Effector memory CD4-positive, alpha-beta T cell (primary cell): ENCODE measurements at places on chromosomes 16 and 17.

DNA sequence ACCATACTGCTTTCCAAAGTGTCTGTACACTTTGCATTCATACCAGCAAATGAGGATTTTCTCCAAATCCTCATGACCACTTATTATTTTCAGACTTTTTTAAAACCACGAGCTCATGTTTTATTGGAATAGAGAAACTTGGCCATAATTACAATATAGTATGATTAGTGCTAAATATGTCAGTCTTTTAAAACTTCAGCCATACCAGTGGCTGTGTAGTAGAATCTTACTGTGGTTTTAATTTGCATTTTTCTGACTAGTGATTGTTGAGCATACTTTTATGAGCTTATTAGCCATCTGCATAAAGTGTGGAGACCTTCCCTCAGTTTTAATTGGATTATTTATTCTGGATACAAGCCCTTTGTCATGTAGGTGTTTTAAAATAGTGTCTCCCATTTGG is 57.8 kb downstream of the NLK start:
- H3K36me3 ChIP-seq: no peaks in the 10 kb centered on the region
- no peak overlapping the region for H3K4me3 ChIP-seq
- no peaks in the 10 kb centered on the region for H3K27me3 ChIP-seq
- H3K4me1 ChIP-seq: no peaks in the 10 kb centered on the region
- no peak overlapping the region for H3K27ac ChIP-seq

DNA sequence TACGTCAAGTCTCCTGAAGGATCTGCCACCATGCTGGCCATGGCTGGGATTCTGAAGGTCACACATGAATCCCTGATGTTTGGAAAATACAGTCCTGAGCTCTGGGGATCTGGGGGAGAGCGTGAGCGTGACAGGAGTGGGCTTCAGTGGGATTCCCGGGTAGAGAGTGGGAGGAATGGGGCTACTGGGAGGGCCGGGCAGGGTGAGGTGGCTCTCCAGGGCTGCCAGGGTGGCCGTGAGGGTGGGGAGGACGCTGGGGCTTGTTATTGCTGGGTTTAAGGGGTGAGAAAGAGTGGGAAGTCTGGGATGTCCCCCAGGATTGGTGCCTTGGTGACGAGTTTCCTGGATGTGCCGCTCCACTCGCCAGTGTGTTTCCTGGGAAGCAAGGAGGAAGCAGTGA is 31.3 kb downstream of the FOXL1 start:
- no peak overlapping the region for H3K4me3 ChIP-seq
- no peak for DNase-seq
- H3K27ac ChIP-seq: no peak overlapping the region
- no peaks in the 10 kb centered on the region for H3K36me3 ChIP-seq

DNA sequence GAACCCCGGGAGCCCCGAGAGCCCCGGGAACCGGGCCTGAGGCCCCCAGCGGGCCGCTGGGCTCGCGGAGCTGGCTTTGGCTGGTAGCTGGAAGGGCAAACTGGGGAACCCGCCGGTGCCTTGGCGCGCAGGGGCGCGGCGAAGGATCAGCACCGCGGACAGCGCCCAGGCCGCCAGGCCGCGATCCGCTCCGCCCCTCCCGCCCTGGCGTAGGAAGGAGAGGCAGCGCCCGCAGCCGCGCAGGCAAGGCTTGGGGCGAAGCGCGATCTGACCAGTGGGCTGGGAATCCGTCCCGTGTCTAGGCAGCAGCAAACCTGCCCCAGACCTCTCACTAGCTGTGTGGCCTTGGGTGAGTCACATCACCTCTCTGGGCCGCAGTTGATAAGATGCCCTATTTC is 331 bp upstream of the CCDC92B start:
- H3K4me1 ChIP-seq: peaks cover 5% of the 10 kb centered on the region
- H3K27me3 ChIP-seq: peaks cover 15% of the 10 kb centered on the region
- H3K27ac ChIP-seq: no peak overlapping the region
- DNase-seq: peak; percentile 53
- H3K36me3 ChIP-seq: no peaks in the 10 kb centered on the region
- no peak overlapping the region for H3K4me3 ChIP-seq

DNA sequence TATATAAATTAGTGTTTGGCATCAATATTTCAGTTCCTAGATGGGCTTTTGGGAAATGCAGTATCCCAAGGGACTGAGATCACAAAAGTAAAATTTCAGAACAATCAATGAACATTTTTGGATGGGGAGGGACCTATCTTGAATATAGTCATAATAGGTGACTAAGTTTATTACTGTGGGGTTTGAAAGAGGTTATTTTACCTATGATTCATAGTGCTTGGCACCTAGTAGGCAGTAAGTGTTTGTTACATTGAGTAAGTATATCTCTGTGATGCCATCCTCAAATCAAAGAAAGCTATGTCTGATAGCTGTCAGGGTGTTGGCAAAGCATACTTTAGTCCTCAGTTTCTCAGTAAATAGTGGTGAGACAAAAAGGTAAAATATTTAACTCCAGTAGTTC is 36.9 kb downstream of the ZNF207 start:
- H3K36me3 ChIP-seq: peaks cover 10% of the 10 kb centered on the region
- H3K27ac ChIP-seq: no peak overlapping the region
- H3K4me1 ChIP-seq: no peaks in the 10 kb centered on the region

DNA sequence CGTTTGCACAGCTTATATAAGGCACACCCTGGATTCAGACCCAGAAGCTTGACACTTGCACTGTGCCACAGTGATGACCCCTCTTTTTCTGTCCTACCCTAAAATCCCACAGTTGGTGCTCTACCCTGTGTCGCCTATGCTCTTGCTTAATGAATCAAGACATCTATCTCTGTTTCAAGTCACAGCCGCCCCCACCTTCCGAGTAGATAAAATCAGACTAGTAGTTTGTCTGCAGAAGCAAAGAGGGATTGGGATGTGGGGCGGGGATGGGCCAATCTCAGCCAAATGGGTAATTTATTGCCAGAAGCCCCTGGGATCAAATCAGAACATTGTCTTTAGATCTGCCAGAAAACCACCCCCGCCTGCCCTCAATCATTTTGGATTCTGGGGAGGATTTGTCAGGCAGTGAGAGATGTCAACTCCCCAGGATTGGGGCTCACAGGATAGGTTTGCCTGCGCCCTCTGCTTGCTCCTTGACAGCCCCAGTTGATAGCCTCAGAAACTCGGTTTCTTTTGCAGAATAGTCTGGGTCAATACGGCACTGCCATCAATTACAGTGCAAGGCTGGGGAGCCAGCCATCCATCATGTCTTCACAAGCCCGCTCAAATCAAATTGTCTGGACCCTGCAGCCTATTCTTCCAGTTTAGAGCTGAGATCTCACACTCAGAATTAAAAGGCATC is 520.8 kb downstream of the GRIN2A start:
- H3K27me3 ChIP-seq: no peaks in the 10 kb centered on the region
- no peak overlapping the region for H3K4me3 ChIP-seq
- H3K36me3 ChIP-seq: no peaks in the 10 kb centered on the region
- H3K4me1 ChIP-seq: no peaks in the 10 kb centered on the region

DNA sequence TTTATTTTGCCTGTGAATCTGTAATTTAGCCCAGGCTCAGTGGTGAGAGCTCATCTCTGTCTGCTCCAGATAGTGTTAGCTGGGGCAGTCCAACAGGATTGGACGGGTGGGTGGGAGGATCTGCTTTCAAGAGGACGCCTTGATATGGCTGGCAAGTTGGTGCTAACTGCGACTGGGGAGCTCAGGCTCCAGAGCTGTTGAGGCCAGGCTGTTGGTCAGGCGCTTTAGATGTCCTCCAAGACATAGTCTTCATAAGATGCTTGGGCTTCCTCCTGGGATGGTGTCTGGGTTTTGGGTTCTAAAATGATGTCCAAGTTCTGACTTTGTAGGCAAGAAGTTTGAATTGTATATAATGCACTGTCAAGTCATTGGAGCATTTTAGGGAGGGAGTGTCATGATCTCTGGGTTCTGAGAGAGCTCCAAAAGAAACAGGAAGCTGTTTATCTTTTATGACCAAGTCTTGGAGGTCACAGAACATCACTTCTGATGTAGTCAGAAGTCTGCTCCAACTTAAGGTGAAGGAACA is 12.8 kb upstream of the PCTP start:
- no peak for DNase-seq
- H3K27me3 ChIP-seq: peaks cover 3% of the 10 kb centered on the region
- no peak overlapping the region for H3K4me3 ChIP-seq
- H3K36me3 ChIP-seq: no peaks in the 10 kb centered on the region
- no peaks in the 10 kb centered on the region for H3K4me1 ChIP-seq

DNA sequence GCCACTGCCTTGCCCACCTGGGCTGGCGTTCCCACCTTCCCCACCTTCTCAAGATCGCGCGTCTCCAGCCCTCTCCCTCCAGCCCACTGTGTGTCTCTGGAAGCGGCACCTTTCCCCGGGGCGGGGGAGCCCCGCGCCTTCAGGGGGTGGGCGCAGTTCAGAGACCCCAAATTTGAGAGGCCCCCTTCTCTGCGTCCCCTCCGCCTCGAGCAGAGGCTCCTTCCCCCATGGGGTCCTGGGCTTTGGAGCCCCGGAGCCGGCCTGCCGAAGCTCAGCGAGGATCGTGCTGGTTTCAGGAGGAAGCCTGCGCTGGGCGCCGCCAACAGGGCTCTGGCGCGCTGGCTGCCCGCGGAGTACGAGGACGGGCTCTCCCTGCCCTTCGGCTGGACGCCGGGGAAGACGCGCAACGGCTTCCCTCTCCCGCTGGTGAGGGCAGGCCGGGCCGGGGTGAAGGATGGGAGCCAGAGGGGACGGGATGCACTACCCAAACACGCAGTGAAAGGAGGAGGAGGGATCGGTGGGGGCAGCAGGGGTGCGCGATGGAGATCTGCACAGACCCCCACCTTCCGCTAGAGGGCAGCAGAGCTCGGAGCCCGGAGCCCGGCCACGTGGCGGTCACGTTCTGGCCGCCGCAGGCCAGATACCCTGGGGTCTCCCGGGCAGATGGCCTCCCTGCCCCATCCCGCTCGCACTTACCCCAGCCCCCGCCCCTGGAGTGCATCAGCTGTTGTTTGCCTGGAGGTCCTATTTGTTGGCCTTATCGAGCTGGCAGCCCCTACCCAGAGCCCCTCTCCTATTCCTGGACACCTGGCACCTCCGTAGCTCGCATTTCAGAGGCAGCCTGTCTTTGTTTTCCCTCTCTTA is 11.1 kb downstream of the LPO start:
- peaks cover 11% of the 10 kb centered on the region for H3K4me1 ChIP-seq
- no peak overlapping the region for H3K27ac ChIP-seq
